Sigmoid colon (tissue), 7 donors: ENCODE measurements at places on chromosomes 1 and 21. TPM values are rescaled to one million over a fixed set of nuclear protein-coding genes. Genes with fewer than 3 reads are reported as not detected.

DNA sequence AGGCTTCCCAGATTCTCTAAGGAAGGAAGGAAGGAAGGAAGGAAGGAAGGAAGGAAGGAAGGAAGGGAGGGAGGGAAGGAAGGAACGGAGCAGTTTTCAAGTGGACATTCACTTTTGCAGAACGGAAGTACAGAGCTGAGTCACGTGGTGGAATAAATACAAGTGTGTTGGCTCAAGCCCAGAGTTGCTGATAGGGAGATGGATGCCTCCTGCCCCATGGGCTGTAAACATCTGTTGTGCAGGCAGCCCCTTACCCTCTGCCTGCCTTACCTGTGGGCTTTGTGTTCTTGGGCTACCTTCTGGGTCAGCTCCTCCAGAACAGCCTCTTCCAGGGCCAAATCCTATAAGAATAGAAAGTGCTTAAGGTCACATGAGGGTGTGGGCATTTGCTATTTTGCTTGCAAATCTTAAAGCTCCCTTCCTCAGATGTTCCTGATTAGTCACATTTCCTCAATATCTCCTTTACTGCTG is 121.7 kb downstream of the SMYD2 start:
- DNase-seq = no peak

DNA sequence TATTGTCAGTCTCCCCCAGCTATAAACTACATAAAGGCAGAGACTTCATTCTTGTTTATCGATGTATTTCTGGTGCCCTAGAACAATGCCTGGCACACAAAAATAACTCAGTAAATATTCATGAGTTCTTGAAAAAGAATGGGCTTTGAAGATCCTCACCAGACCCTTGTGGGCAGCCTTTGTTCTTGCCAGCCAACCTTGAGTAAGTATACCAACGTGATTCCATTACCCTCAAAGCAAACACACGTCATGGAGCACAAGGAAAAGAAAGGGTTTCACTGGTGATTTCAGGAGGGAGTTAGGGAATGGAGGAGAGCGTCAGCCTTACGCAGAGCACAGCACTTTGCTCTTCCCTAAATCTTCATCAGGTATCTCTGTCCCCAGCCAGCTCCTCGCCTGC is 29.4 kb downstream of the NMNAT2 start:
- DNase-seq = no peak

GRCh38 chr1:53781654-53782053 is 42.7 kb upstream of the GLIS1 start:
- no peak for DNase-seq

GRCh38 chr21:33088384-33088783 is 18.4 kb downstream of the OLIG1 start:
- DNase-seq = no peak

ITLN1 gene
- not detected for total RNA-seq
